Progenitor cell of endocrine pancreas (in vitro differentiated cells): ENCODE measurements at places on chromosomes 16 and 17.
A peak's percentile ranks its signal among the peaks of the same experiment; 100 is the strongest.

GRCh38 chr17:57945996-57946797, 9.0 kb downstream of the CUEDC1 start:
- no peak for DNase-seq

GRCh38 chr16:69111216-69111875, 5.9 kb downstream of the HAS3 start:
- DNase-seq: no peak

DNA sequence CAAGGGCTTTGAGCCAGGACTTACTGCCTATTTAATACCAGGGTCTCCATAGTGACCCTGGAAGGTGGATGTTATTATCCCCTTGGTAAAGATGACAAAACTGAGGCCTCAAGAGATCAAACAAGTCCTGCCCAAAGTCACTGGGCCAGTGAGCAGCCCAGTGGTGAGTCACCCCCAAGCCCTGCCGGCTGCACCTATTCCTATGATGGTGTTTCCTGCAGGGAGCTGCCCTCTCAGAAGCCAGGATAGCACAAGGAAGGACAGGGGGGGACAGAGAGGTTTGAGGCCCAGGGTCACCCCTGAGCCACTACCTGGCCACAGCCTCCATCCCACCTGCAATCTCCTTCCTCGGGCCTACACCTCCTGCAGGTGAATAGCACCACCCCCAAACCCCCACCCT, 90.9 kb downstream of the SDK2 start:
- no peak for DNase-seq

DNA sequence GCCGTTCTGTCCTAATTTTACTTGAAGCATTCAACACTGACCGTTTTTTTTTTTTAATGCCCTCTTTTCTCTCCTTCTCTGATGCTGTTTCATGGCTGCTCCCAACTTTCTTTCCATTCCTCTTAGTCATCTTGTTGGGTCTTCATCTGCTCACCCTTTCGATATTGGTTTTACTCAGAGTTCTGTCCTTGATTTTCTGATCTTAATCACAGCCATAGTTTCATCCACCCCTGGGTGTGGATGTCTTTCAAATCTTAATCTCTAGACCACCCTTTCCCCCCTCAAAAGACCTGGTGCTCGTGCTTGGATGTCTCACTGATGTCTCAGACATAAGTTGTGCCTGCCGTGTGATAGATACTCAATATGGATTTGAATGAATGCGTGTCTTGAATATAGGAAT, 22.4 kb downstream of the NDEL1 start:
- no peak for DNase-seq

DNA sequence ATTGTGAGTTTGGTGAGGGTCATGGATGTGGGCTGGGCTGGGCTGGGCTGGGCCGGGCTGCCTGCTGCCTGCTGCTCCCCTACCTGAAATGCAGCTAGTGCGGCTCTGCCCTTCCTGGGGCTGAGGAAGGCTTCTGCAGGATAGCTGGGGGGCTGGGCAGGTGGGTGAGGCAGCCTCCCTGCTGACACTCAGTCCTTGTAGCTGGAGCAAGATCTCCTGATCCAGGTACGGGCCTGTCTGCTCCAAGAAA, 4.7 kb downstream of the RPL13 start:
- DNase-seq: no peak

DNA sequence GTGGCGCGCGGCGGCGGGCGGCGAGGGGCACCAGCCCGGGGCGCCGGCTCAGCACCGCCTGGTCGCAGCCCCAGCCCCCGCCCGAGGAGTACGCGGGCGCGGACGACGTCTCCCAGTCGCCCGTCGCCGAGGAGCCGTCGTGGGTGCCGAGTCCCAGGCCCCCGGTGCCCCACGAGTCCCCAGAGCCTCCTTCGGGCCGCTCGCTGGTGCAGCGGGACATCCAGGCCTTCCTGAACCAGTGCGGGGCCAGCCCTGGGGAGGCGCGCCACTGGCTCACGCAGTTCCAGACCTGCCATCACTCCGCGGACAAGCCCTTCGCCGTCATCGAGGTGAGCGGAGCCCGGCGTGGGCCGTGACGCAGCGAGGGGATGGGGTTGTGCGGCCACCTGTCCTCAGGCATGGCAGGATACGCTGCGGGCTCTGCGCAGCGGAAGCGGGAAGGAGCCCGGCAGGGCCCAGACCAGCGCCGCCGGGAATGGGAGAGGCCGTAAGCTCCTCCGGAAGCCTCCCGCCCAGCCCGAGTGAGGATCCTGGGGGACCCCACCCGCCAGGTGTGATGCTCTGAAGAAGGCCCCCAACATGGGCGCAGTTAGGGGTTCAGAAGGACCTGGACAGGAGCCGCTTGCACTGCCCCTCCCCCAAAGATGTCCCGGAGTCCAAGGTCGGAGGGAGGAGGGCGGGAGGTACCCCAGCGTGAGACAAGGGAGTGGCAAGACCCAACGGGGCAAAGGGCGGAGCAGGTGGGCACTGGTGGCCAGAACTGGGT, 522 bp downstream of the NAGS start:
- no peak for DNase-seq

- DNase-seq: no peak
Observed at GRCh38 chr17:39627712-39628516, 1.2 kb downstream of the PPP1R1B start.

DNA sequence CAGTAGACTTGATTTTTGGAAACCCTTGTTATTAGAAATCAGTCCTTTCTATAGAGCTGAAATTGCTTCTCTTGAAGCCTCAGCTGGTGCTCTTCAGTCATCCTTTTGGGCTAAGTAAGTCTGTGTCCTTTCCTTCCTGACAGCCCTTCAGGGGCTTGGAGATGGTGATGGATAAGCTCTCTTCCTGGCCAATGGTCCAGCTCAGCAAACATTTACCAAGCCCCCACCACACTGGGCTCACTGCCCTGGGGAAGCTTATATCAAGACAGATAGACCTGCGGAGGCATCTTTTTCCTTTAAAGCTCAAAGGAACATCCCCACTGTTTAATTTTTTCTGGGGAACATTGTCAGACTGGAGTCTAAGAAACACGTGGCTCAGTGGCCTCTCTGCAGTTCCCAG, 139.6 kb downstream of the HAPSTR1 start:
- DNase-seq: no peak

- DNase-seq: no peak
Observed at GRCh38 chr16:15487336-15488284, 53.2 kb downstream of the BMERB1 start.

GRCh38 chr16:85578599-85578948, 34.5 kb upstream of the GSE1 start:
- no peak for DNase-seq

- no peak for DNase-seq
Observed at GRCh38 chr17:34711646-34712045, 132.3 kb downstream of the TMEM132E start.

DNA sequence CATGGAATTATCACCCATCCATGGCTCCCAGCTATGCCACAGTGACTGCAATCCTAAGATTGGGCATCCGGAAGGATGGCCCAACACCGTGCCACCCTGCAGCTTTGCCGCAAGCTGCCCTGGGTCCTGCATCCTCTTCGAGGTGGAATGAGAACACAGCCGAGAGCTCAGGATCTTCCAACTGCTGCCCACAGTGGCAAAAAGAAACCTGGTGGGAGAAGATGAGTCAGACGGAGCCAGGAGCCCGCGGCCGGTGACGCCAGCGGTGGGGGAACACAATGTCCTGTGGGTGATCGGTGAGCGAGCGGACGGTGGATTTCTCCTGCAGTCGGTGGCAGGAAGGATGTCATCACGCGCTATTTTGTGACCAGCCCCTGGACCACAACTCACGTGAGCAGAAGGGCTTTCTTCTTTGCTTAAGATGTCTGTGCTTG, 20.1 kb downstream of the CD7 start:
- no peak for DNase-seq

- DNase-seq: no peak
Observed at GRCh38 chr16:18062713-18063112, 273.8 kb downstream of the NPIPA8 start.

- no peak for DNase-seq
Observed at GRCh38 chr16:23131036-23131435, 18.2 kb downstream of the USP31 start.

- DNase-seq: no peak
Observed at GRCh38 chr16:1291576-1291974, 17.9 kb upstream of the UBE2I start.

DNA sequence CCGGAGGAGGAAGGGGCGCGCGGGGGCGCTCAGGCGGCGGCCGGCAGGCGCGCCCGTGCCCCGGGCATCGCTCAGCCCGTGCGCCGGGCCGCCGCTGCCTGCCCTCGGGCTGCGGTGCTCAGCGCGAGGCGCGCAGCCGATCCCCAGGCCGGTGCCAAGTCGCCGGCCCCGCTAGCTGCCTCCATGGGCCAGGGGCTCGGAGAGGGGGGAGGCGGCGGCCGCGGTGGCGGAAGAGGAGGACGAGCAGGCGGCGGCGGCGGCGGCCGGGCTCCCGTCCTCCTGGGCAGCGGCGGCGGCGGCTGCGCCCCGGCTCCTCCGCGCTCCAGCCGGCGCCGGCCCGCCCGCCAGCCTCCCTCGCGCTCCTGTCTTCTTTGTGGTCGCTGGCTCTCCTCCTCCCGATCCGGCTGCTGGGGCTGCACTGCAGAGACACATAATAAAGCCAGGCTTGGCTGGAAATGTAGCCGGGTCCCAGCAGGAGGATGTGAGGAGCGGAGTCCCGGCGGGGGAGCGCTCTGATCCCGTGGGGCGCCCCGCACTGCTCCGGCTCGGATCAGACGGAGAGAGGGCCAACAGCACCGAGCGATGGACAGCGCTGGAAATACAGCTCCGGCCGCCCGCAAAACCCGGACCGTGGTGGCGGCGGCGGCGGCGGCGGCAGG, 889 bp upstream of the ZNF423 start:
- DNase-seq: peak; percentile 67

- DNase-seq: no peak
Observed at GRCh38 chr17:83084214-83084613, 4.8 kb downstream of the METRNL start.

GRCh38 chr16:56310690-56311089, 114.7 kb downstream of the AMFR start:
- no peak for DNase-seq

- no peak for DNase-seq
Observed at GRCh38 chr17:81999587-81999975, 22.2 kb downstream of the ASPSCR1 start.

GRCh38 chr17:74134991-74135390, 68.5 kb upstream of the RPL38 start:
- no peak for DNase-seq

DNA sequence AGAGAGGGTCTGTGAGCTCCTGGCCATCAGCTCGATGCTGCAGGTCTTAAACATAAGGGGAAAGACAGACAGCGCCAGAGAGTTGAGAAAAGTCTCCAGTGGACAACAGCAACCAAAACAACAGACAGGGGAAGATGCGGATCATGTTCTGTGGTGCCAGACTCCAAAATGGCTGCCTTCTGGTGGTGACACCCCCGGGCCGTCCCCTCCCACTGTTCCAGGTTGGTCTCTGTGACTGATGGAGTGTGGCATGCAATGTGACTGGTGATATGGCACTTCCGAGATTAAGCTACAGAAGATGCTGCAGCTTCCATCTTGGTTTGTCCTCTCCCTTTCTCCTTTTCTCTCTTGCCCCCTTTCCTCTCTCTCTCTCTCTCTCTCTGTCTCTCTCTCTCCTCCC, 40.4 kb upstream of the RBFOX3 start:
- peak; percentile 3 for DNase-seq

DNA sequence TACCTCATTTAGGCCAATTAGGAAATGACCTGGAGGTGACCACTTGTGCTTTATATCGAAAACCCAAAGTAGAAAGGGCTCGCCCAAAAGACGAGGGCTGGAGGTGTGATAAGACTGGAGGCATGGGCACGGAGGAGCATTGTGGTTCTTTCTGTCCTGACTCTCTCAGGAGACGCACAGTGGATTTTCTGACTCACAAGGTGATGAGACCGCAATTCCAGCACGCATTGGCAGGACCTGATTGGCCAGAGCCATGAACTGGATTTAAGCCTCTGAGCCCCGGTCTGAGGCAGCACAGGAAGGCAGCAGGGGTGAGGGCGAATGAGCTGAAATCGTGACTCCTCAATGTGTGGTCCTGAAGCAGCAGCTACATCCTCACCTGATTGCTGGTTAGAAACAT, 559.1 kb upstream of the SALL1 start:
- no peak for DNase-seq

DNA sequence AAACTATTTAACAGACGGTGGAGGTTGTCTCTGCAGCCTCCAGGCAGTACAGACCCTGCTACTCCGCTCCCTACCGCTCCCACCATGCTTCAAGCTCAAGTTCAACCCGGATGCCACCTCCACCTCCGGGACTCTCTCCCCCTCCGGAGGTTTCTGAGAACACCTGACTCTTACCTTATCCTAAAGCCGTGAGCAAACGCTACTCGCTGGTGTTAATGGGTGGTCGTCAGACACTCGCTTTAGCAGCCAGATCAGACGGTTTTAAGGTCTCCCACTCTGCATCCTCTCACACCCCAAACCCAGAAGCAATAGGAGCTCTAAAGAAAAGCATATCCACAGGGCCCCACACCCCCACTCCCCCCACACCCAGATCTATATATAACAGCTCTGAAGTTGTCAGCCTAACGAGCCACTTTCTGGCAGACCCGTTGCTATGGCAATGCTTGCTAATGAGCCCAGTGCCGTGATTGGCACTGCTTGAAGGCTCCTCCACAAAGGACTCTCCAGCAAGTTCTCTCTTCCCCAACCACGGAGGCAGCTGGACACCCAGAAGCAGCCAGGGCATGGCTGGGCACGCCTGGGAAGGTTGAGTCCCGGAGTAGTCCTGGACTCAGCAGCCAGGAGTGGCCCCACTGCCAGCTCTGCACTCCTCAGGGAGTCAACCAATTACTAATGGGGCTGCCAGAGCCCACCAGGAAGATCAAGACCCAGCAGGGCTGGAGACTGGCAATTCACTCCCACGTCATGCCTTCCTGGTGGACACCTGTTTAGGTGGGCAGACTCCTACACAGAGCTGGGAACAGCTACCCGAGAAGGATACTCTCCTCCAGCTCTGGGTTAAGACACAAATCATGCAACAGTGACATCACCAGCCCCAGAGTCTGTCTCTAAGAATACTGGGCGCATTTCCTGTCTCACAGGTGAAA, 121.2 kb upstream of the RCVRN start:
- no peak for DNase-seq

- no peak for DNase-seq
Observed at GRCh38 chr17:13365331-13365730, 236.4 kb downstream of the HS3ST3A1 start.

GRCh38 chr16:1508494-1509187, 15.5 kb downstream of the TELO2 start:
- DNase-seq: no peak

GRCh38 chr17:66604376-66604775, 230.5 kb upstream of the CACNG5 start:
- DNase-seq: no peak

DNA sequence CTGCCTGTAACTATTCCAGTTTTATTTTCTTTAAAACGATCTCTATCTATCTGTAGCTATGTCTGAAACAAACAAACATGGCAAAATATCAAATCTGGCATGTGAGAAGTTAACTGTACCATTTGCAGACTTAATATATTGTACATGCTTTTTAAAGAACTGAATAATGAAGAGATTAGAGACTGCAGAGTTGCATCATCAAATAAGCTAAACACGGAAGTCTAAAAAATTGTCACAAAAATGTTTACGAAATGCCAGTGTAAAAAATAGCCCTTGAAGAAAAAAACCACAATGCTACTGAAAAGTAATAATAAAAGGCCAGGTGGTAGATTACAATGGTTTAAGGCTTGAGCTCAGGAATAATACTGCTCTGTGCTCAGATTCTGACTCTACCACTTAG, 43.1 kb downstream of the HS3ST3A1 start:
- DNase-seq: no peak

GRCh38 chr17:67682196-67682595, 35.5 kb upstream of the NOL11 start:
- no peak for DNase-seq
